ENCODE measurements at places on chromosomes 2 and 18.

- DNase-seq, result no peak
These were observed 10.6 kb downstream of the CFAP210 start for GRCh38 chr2:169683425-169684134.

DNA sequence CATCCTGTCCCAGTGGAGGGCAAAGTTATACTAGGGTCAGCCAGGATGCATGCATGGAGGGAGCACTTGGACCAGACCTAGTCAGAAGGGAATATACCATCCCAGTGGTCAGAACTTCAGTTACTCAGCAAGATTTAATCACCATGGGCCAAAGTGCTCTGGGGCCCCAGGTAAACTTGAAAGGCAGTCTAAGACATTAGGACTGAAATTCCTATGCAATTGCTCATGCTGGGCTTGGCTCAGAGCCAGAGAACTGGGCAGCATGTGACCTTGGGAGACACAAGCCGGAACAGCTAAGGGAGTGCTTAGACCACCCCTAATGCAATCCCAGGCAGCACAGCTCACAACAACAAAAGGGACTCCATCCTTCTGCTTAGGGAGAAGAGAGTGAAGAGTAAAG is 401.3 kb downstream of the KCNJ3 start:
- DNase-seq, result peak; percentile 60

- DNase-seq, result no peak
These were observed 51.2 kb downstream of the ANO7 start for GRCh38 chr2:241239552-241240202.

- no peak for DNase-seq
These were observed 328 bp downstream of the EGR4 start for GRCh38 chr2:73292906-73293533.

- DNase-seq, result no peak
These were observed 223.4 kb downstream of the CCDC102B start for GRCh38 chr18:69021211-69021805.

DNA sequence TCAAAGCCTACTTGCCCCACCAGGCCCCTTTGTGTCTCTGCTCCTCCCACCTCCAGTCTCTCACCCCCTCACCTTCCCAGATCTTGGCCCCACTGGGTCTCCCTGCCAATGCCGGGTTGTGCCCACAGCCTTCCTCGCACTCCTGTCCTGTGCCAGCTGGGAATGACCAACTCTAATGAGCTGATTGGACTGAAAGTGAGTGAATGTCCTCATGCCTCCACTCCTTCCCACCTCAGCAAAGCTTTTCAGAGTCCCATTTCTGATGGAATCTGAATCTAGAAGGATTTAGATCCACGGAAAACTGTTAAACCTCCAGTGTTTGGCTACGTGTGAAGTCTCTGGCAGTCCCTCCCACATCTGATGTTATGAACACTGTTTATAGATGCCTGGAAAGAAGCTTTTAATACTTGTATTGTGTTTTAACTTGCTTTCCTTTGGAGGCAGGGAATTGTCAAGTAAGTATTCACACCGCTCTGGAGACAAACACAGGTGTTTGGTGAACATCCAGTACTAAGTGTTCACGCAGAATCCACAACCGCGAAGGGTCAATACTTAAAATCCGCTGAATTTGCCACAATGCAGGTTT is 103.9 kb downstream of the RTN4 start:
- no peak for DNase-seq

DNA sequence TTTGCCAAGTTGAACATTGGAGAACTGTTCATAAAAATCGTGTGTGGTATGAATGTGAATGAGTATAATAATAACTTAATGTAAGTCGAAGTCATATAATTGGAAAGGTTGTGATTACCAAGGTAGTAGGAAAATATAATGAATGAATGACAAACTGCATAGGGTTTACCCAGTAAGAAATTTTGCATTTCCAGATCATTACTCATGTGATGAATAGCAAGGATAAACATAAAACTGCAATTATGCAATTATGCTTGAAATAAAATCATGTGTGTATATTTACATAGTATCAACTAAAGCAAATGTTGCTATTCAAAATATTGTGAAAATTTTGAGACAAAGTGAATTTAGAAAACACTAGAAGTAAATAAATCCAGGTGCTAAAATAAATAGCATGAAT is 1108.7 kb upstream of the TMEFF2 start:
- DNase-seq, result no peak

DNA sequence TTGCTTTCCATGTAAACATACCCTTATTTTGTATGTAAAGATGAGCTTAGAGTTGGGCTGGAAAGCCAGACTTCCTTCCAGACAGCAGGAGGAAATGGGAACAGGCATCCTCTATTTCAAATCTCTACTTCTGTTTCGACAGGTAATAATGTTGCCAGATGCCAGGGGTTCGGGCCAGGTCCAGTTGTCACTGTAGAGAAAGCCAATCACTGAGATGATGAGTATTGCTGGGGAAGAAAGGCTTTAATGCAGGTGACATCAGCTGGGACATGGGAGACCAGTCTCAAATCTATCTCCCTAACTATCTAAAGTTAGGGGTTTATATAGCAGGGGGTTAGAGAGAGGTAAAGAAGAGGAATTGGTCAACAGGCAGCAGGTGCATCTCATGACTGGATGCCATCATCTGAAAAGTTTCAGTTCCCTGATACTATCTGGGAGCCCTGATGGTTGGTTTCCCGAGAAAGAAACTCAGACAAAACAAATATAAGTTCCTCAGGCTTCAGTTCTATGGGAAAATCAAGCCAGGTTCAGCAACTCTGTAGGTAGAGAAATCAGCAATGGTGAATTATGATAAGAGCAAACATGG is 9.3 kb upstream of the MTCL1 start:
- no peak for DNase-seq

- no peak for DNase-seq
These were observed 44.2 kb upstream of the STAT4 start for GRCh38 chr2:191195021-191195420.

DNA sequence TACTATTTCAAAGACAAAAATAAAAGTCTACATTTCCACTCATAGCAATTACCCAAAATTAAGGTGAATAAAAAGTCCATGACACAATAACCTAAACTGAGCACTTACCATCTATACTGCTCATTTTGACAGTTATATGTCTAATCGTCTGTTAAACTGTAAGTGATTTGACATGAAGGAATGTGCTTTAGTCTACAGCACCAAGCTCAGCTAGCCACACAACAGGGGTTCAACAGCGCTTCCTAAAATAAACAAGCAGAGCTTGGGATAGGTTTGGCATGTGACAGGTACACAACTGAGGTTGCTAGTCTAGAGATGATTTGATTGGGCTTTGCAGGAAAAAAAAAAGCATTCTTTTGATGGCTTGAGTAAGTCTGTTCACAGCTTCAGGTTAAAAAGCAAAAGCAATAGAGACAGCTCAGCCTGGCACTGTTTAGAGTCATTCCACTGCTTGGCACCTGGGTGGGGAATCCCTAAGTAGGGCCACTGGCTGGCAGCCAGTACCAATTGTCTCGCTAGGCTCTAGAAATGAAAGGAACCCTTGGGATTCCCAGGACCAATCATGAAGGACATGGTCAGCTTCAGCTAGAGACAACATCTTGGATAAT is 78.6 kb downstream of the BARD1 start:
- peak; percentile 12 for DNase-seq

GRCh38 chr2:217599906-217600305 is 402.9 kb downstream of the TNS1 start:
- DNase-seq, result no peak

GRCh38 chr2:43038034-43038695 is 188.2 kb downstream of the ZFP36L2 start:
- DNase-seq, result no peak

DNA sequence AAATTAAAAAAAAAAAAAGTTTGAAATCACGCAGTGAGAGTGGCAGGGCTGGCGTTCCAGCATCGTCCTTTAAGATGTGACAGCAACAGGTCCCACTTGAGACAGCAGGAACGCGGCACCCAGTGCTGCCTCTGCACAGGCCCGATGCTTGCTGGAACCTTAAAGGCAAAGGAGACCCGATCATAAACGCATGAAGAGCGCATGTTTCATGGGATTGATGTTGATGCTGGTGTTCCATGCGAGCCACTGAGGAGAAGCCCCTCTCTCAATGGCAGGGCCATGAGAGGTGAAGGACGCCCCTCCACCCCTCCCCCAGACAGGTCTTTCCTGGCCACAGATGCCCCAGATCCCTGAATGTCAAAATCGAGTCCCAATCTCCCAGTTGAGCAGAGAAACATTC is 17.9 kb upstream of the ALPI start:
- DNase-seq, result no peak

- DNase-seq, result no peak
These were observed 100.7 kb downstream of the DTNB start for GRCh38 chr2:25572638-25573037.

GRCh38 chr2:68915393-68915792 is 37.3 kb downstream of the GKN2 start:
- DNase-seq, result no peak

GRCh38 chr18:68221111-68221724 is 493.7 kb downstream of the TMX3 start:
- no peak for DNase-seq

- DNase-seq, result no peak
These were observed 22.5 kb upstream of the CERS6 start for GRCh38 chr2:168433527-168433926.

DNA sequence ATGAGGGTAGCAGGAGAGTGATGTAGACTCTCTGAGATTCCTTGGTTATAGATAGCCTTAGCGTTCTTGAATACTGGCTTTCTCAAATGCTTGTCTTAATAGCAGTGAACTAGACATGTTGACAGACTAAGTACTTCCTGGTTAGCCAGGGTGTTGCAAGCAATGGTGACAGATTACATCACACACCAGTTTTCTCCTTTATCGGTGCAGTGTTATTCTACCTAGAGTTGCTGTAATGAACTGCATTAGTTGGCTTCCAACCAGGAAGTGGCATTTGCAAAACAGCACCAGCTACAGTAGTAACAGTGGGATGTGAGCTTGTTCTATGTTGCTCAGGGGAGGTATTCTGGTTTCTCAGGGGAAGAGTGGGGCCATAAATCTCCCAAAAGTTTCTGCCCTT is 582.2 kb upstream of the DDX18 start:
- DNase-seq, result no peak

DNA sequence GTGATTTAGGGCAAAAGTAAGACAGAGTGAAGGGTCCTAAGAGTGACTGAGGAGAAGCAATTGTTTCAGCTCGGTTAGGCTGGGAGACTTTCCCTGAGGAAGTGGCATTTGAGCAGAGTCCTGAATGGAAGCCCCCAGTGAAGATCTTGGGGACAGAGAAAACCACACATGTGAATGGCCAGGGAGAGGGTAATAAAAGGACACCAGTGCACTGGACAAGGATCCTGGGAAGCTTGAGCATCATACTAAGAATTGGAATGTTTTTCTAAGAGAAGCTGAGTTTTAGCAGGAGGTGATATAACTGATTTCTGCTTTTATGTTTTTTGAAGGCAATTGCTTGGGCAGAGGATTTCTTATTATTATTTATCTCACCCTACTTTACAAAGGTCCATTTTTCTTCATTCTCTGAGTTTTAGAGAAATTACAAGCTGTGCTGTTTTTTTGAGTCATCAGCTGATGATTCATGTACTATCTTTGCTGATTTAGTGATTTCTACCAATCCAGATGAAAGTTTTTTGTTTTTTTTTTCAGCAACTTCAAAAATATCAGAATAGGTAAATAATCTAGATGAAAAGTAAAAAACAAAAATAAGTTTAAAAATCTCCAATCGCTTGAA is 43.5 kb downstream of the MFSD6 start:
- no peak for DNase-seq

- no peak for DNase-seq
These were observed 2.3 kb upstream of the NR4A2 start for GRCh38 chr2:156334496-156335478.

Measured in kidney epithelial cell (primary cell).